NCI-H2171 treated with DMSO at 0.1 percent for 48 hours (cell line): ENCODE measurements at places on chromosomes 6 and 20.

- no peak for DNase-seq
These were observed 40.3 kb downstream of the BCL2L1 start for GRCh38 chr20:31682352-31682751.

GRCh38 chr6:33812669-33813068, 8.9 kb upstream of the MLN start:
- peak; percentile 36 for DNase-seq

DNA sequence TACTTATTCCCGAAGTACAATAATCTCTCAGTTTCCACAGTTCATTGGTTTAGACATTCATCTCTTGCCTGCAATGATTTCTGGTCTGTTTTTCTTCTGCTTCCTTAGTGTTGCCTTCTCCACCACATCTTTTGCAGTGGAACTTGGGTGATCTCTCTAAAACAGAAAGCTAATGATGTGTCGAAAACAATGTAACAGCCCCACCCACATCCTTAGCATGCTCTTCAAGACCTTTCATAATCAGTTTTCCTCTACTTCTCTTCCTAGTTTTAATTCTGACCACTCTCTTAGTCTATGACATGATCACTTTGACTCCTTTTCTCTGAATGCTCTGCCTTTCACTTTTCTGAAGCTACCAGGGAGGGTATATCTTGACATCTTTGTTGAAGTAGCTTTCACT, 1007.9 kb upstream of the CITED2 start:
- DNase-seq: no peak

DNA sequence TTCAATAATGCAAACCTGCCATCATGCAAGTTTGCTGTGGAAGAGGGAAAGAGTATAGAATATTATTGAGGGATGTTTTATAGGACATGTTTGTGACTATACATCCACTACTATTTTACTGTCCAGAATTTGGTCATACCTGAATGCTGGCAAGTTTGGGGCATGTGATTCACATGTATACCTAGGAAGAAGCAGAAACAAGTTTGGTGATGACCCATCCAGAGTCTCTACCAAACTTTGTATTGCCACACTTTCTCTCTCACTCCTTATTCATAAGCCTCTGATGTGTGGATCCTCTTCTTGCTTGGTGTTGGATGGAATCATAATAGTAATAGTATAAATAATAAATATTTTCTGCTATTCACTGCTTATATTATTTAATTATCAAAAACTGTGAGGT, 108.5 kb upstream of the FLRT3 start:
- no peak for DNase-seq

DNA sequence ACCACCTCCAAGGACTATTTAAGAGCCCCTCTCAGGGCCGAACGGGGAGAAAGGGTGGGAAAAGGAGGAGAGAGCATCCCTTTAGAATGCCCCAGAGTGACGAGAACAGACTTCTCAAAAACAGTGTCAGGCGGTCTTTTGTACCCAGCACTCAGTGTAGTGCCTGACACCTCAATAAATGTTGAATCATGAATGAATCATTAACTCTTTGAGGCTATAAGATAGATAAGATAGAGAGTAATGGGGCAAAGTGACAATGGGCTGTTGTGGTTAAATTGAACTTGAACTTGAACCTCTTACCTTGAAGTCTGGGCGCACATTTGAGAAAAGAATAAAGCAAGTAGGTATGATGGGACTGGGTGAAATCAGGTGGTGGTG, 7.4 kb downstream of the TCF21 start:
- no peak for DNase-seq

DNA sequence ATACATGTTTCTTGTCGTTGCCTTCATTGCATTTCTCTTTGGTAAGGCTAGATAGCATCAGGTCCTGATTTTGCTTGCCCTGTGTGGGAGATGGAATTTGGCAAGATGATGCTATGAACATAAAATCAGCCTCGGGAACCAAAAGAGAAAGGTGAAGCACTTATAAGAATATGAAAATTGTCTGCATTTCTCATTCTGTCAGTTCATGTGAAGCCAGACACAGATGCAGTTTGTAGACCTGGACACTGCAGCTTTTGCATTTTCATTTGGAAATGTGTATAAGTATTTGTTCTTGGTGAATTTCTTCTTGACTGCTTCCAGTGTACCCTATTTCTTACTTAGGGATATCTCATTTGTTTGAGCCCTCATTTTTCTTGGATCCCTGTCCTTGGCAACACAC, 1.3 kb downstream of the YWHAB start:
- no peak for DNase-seq

- DNase-seq: no peak
These were observed 60.9 kb downstream of the TULP4 start for GRCh38 chr6:158373214-158373613.

DNA sequence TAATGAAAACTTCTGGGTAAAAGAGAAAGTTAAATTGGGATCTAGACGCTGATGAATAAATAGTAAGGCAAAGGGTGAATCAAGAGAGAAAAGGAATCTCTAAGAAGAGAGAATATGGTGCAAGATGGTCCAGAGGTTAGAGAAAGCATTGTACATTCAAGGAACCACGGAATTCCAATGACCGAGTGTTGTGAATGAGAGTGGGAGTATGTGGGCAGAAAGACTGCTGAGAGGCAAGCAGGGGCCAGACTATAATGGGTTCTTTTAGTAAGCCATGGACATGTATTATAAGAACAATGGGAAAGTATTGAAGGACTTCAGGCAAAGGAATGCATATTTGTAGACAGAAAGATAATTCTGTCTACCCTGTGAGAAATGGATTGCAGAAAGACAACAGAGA, 45.2 kb downstream of the SPTLC3 start:
- DNase-seq: no peak
